Activated naive CD4-positive, alpha-beta T cell treated with anti-CD3 and anti-CD28 coated beads for 36 hours (primary cell): ENCODE measurements at places on chromosomes 16 and 17. TPM values are rescaled to one million over a fixed set of nuclear protein-coding genes. Genes with fewer than 3 reads are reported as not detected.

CACNG3 gene
- total RNA-seq, result not detected

ADAT1 gene
- total RNA-seq, result 47.5 TPM

RPL26 gene
- total RNA-seq, result 3,652 TPM

- peaks cover 31% of the 10 kb centered on the region for H3K4me1 ChIP-seq
- H3K36me3 ChIP-seq, result peaks cover 20% of the 10 kb centered on the region
- no peak overlapping the region for H3K4me3 ChIP-seq
- no peaks in the 10 kb centered on the region for H3K27me3 ChIP-seq
These were observed 33.0 kb upstream of the ZNF750 start for GRCh38 chr17:82872591-82873520.
